Activated CD4-positive, alpha-beta T cell treated with anti-CD3 and anti-CD28 coated beads, Interleukin-10, Interleukin-2, amounts not matched to agents 100 ng/mL and 50 ng/mL, durations not matched to agents 16 hours and 8 hours (primary cell): ENCODE measurements at places on chromosomes 11 and 22.

DNA sequence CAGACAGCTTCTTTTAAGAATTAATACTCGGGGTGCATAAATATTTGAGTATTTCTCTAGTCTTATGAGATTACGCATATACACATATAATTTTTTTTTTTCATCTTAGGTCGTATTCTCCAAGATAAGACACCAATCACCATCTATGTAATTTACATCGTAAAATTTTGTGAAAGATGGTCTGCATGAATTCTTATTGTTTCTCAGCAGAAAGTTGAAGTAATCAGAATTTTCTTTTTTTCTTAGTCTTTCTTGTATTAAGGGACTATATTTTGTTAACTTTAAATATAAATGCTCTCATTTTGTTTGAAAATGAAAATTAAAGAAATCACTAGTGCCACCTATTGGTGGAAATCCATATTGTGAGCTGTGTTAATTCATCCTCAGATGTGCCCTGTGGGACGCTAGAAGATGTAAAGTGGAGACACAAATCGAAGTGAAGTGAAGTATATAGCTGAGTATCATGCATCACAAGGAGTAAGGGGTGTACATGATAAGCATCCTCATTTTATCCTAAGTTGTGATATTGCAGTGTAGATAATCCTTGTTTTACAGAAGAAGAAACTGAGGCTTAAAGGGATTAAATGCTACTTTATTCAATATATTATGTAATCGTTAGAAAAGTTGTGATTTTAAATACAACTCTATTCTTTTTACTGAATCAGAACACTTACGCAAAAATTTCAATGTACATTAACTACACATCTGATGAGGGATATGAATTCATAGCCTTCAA, 2084.3 kb downstream of the LRRC4C start:
- peak; percentile 34 for DNase-seq

DNA sequence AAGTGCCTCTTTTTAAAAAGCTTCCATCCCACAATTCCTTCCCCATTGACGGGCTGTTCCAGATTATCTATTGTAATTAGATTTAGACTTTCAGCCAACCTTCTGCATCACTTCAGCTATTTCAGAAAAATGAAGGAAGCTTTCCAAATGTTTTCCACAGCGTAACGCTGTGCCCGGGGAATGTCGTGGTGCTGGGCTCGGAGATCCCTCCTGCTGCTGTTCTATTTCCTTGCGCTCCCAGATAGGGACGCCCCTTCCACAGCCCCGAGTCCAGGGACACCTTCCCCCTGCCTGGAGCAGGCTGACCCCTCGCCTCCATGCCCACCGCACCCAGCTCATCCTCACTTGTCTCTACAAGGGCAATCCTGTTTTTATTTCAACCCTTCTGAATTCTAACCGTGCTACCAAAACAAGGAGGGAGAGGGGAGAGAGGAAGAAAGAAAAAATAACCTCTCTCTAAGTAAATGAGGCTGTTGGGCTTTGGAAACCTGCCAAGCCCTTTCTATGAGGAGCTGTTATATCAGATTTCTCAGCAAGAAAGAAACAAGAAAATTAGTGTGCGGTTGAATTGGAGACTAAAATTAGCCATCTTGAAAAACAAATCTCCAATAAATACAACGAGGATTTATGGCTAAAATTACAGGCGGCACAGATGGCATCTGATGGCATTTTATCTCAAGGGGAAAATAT, 366.9 kb downstream of the BRD1 start:
- DNase-seq, result no peak

DNA sequence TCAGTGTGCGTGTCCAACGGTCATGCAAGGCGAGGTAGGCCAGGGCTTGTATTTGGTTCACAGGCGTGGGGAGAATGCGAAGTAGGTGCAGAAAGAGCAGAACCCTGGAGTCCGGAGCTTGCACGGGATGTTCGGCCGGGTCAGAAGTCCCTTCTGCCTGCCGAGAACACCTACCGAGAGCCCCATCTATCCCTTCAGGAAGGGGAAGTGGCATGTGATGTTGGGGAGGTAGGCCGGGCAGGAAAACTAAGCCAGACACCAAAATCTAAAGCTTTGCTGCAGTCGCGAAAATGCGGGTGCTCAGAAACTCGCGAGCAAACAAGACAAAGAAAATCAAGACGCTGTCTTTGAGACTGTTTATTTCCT, 435 bp upstream of the TAF6L start:
- peak; percentile 41 for DNase-seq

DNA sequence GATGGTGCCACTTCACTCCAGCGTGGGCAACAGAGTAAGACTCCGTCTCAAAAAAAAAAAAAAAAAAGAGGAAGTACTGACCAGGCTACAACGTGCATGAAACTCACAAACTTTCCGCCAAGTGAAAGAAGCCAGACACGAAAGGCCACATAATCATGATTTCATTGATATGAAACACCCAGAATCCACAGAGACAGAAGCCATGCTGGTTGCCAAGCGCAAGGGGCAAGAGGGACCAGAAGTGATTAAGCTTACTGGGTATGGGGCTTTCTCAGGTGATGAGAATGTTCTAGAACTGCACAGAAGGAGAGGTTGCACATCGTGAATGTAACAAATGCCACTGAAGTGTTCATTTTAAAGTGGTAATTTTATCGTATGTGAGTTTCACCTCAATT, 60.9 kb downstream of the CELSR1 start:
- no peak for DNase-seq

- DNase-seq, result no peak
Observed at GRCh38 chr22:41578818-41579217, 10.8 kb downstream of the PMM1 start.

DNA sequence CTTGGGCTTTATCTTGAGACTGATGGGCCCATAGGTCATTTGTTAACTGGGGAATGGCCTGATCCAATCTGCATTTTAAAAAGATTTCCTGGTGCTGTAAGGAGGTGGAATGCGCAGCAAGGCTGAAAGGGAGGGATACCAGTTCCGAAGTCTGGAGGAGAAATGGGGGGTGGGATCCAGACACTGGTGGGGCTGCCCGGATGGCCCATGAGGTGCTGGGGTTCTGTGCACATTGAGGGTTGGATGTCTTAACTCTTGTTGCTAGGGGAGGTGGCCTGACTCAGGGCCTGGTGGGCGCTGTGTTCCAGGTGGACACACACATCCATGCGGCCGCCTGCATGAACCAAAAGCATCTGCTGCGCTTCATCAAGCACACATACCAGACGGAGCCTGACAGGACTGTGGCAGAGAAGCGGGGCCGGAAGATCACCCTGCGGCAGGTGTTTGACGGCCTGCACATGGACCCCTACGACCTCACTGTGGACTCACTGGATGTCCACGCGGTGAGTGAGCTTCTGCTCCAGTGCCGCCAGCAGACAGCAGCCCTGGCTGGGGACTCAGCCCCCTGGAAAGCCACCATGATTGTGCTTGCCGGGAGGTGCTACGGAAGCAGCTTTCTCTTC, 38.1 kb downstream of the AMPD3 start:
- no peak for DNase-seq

- DNase-seq, result no peak
Observed at GRCh38 chr22:46968848-46969247, 206.4 kb downstream of the TBC1D22A start.

GRCh38 chr11:116984186-116984585, 114.0 kb downstream of the SIK3 start:
- DNase-seq, result no peak

DNA sequence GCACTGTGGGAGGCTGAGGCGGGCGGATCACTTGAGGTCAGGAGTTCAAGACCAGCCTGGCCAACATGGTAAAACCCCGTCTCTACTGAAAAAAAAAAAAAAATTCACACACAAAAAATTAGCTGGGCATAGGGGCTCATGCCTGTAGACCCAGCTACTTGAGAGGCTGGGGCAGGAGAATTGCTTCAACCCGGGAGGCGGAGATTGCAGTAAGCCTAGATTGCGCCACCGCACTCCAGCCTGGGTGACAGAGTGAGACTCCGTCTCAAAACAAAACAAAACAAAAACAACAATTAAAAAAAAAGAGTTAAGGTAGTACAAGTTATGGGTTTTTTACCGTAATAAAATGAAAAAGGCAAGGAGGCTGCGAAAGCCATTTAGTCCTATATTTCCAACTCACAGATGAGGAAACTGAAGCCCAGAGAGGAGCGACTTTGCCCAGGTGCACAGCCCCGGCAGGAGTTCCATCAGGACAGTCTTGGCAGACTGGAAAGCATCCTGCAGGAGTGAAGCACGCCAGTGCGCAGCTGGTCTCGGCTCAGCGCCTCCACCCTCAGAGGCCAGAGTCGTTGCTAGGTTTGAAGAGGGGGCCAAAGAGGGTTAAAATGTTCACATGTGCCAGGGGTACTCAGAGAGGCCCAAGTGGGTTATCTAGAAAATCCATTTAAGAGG, 3.8 kb upstream of the FADS3 start:
- DNase-seq, result no peak

GRCh38 chr11:6557761-6558674, 45.4 kb downstream of the RRP8 start:
- DNase-seq, result no peak

GRCh38 chr22:37287550-37287951, 5.2 kb downstream of the CYTH4 start:
- DNase-seq, result no peak

GRCh38 chr11:18804199-18804999, 12.8 kb upstream of the PTPN5 start:
- no peak for DNase-seq

GRCh38 chr11:44770401-44770800, 43.6 kb downstream of the TSPAN18 start:
- DNase-seq, result no peak

DNA sequence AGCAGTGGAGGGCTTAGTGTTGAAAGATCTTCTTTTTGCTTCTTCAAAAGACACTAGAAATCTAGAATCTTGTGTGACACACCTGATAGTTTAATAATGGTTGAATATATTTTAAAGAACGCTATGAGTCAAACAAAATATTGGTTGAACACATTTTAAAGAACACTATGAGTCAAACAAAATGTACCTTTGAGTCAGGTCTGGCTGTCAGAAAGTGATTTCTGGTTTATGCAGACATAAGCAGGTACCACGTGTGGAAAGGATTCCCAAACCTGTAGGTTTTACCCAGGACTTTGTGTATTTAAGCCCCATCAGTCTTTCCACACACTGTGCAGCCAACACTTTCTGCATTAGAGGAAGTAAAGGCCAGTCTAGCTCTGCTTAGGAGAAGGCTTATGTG, 366.7 kb upstream of the TENM4 start:
- DNase-seq, result no peak

GRCh38 chr11:118476676-118477075, 40.4 kb downstream of the KMT2A start:
- no peak for DNase-seq

DNA sequence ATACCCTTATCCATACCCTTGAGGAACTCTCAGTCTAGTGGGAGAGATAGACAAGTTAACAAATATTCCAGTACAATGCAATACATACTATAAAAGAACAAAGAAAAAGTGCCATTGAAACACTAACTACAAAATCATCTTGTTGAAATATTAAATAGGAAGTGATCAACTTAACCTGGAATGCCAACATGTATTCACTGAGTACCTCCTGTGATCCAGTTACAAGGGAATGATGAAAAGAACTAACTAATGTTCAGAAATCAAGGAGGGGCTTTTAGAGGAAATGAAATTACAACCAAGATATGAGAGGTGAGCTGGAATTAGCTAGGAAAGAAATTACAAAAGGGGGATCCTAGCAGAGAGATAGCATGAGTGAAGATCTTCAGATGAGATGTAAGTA, 6.2 kb upstream of the FIBIN start:
- DNase-seq, result no peak

- no peak for DNase-seq
Observed at GRCh38 chr22:29587938-29588699, 7.2 kb upstream of the NIPSNAP1 start.

- no peak for DNase-seq
Observed at GRCh38 chr11:21909145-21909544, 283.7 kb upstream of the ANO5 start.

DNA sequence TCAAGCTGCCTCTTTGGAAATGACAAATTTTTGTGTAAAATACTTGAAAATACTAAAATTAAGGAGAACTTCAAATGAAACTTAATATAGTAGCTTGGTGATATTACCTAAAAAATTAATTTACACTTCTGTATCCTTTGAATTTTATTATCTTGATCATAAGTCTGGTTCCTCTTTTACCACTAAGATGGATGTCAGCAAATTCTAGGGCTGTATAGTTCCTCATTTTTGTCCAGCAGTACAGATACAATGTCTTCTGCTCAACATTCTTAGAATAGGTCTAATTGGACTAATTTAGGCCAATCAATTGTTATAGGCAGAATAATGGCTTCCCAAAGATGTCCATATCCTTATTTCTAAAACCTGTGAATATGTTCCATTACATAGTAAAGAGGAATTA, 1298.0 kb upstream of the RAG2 start:
- no peak for DNase-seq

DNA sequence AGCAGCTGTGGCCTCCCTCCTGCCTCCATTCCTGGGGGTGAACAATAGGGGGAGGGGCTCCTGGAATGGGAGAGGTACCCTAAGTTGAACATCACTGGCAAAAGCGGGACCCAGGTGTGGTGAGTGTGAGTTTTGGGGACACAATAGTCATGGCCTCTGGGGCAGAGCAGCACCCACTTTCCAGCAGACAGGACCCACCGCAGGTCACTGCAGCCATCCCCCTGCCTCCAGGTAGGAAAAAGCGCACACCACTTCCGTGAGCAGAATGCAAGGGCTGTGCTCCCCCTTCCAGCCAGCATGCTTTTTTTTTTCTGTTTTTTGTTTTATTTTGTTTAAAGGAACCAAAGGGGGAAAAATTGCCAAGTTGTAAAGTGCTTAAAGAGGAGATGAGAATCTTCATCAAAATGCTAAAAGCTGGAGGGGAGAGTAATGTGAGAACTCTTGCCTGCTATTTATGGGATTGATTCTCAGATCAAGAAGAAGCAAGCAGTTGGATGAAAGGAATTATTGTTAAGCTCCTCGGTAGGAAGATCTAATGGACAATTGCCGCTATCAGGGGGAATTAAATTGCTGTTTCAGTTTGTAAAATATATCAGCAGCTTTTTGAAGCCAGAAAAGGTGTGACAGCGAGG, 152.9 kb downstream of the FEZ1 start:
- DNase-seq, result no peak

- DNase-seq, result no peak
Observed at GRCh38 chr22:32850591-32851517, 49.3 kb downstream of the TIMP3 start.

GRCh38 chr11:111454561-111455192, 57.5 kb downstream of the BTG4 start:
- peak; percentile 61 for DNase-seq

DNA sequence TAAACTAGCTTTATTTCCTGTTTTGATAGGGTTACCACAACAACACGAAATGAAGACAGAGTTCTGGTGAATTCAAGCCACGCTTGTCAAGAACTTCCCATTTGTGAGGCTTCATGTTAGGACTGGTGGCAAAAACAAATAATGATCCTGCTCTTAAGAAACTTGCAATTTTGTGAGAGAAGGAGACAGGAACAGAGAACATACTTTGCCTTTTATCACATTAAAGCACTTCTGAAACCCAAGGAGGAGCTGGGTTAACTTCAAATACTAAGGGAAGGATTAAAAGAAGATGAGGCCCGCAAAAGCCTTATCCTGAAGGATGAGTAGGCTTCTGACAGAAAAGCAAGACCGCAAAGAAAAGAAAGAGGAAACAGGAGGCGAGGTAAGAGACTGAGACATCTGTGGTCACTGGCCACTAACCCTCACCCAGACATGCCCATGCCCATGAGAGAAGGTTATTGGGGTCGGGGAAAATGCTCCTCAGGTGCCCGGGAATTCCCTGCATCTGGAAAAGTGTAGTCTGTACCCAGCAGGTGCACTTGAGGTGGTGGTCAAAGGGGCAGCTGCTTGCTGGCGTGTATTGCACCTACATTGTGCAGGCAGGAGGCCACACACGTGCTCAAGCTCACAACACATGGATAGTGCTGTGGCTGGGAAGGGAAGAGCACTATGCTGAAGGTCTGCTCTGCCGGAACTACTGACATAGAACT, 50.5 kb downstream of the MAPK1 start:
- DNase-seq, result peak; percentile 86
